ENCODE measurements at places on chromosomes 12 and 14. TPM values are rescaled to one million over a fixed set of nuclear protein-coding genes. Genes with fewer than 3 reads are reported as not detected.

Gene ATG2B
- 9.8 TPM for total RNA-seq

Gene DPF3
- total RNA-seq = 1.7 TPM

Gene PLEKHG7
- not detected for total RNA-seq

GRCh38 chr12:53985994-53986685, 1.2 kb downstream of the HOXC10 start:
- peak; percentile 39 for DNase-seq
- H3K36me3 ChIP-seq = no peaks in the 10 kb centered on the region
- no peak overlapping the region for H3K4me3 ChIP-seq
- H3K27ac ChIP-seq = no peak overlapping the region

GRCh38 chr14:104224506-104225277, 86.3 kb downstream of the KIF26A start:
- DNase-seq = peak; percentile 52
- no peaks in the 10 kb centered on the region for H3K36me3 ChIP-seq
- no peak overlapping the region for H3K27ac ChIP-seq
- H3K4me3 ChIP-seq = no peak overlapping the region
- H3K4me1 ChIP-seq = peaks cover 23% of the 10 kb centered on the region
- peaks cover 13% of the 10 kb centered on the region for H3K27me3 ChIP-seq

DNA sequence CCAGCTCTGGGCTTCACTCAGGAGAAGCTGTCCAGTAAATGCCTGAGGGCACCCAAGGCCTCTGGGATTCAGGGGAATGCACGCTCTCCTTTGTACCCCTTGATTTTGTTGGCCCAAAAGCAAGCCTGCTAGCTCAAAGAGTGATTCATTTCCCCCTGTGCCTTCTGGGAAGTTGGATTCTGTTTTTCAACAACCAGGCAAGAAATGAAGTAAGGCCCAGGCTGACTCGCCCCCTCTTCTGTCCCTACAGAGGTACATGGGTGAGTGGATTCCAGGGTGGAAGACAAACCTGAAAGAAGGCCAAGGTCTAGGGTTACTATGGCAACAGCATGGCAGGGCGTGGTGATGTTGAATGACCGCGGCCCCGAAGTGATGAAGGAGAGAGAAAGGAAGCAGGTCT, 9.3 kb upstream of the SERPINA5 start:
- H3K4me3 ChIP-seq = no peak overlapping the region
- H3K4me1 ChIP-seq = no peaks in the 10 kb centered on the region
- no peaks in the 10 kb centered on the region for H3K36me3 ChIP-seq
- H3K27me3 ChIP-seq = no peaks in the 10 kb centered on the region

GRCh38 chr12:83514372-83514771, 827.7 kb downstream of the TMTC2 start:
- H3K27me3 ChIP-seq = no peaks in the 10 kb centered on the region
- no peaks in the 10 kb centered on the region for H3K36me3 ChIP-seq
- no peak overlapping the region for H3K4me3 ChIP-seq
- no peaks in the 10 kb centered on the region for H3K4me1 ChIP-seq
- DNase-seq = no peak
